ENCODE measurements at places on chromosomes 13 and 19. TPM values are rescaled to one million over a fixed set of nuclear protein-coding genes. Genes with fewer than 3 reads are reported as not detected.
A peak's percentile ranks its signal among the peaks of the same experiment; 100 is the strongest.

GRCh38 chr13:46679369-46680120 is 117.4 kb downstream of the ESD start:
- DNase-seq: peak; percentile 69

- DNase-seq: peak; percentile 39
Measured at GRCh38 chr13:86020351-86021002, 221.3 kb upstream of the SLITRK6 start.

DNA sequence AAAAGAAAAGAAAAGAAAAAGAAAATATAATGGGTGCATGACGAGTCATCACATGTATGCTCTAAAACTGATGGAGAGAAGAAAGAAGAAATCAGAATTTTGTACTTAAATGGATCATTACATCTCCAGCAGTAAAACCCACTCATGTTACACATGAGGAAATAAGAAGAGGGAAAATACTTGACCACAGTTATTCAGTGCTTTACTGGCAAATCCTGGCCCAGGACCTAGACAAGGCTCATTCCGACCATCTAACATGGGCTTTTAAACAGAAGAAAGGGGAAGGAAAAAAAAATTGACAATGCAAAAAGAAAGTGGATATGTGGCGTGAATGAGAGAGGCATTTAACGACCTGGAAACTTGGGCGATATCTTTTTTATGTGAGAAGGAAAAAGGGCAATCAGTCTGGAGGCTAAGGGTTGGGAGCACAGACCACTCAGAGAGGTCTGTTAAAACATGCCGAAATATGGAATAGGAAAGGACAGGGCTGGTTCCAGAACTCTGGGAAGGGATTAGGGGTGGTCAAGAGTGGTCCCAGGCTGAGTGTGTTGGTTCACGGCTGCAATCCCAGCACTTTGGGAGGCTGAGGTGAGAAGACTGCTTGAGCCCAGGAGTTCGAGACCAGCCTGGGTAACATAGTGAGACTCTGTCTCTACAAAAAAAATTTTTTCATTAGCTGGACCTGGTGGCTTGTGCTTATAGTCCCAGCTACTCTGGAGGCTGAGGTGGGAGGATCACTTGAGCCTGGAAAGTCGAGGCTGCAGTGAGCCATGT is 1.6 kb downstream of the SIGLECL1 start:
- no peak for DNase-seq

- peak; percentile 59 for DNase-seq
Measured at GRCh38 chr19:56108447-56109195, 12.5 kb downstream of the ZNF787 start.

- no peak for DNase-seq
Measured at GRCh38 chr13:110342474-110342873, 35.4 kb downstream of the COL4A2 start.

DNA sequence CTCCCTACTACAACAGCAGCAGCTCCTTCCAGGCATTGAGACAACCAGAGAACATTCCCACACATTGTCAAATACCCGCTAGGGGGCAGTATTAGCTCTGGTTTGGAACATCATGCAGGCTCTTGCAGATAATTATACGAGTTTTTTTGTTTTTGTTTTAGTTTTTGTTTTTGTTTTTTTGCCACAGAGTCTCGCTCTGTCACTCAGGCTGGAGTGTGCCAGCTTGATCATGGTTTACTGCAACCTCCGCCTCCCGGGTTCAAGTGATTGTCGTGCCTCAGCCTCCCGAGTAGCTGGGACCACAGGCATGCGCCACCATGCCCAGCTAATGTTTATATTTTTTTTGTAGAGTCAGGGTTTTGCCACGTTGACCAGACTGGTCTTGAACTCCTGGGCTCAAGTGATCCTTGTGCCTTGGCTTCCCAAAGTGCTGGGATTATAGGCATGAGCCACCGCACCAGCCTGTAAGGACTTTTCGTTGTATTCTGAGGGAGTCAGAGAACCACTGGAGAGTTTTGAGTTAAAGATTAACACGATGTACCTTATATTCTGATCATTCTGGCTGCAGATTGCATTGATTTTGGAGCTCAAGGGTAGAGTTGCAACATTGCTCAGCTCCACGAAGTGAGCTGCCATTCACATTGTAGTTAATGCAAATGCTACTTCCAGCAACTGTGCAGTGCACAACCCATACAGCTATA is 41.7 kb upstream of the CEACAM20 start:
- peak; percentile 91 for DNase-seq

- no peak for DNase-seq
Measured at GRCh38 chr19:2236064-2236313, 140 bp downstream of the PLEKHJ1 start.

DNA sequence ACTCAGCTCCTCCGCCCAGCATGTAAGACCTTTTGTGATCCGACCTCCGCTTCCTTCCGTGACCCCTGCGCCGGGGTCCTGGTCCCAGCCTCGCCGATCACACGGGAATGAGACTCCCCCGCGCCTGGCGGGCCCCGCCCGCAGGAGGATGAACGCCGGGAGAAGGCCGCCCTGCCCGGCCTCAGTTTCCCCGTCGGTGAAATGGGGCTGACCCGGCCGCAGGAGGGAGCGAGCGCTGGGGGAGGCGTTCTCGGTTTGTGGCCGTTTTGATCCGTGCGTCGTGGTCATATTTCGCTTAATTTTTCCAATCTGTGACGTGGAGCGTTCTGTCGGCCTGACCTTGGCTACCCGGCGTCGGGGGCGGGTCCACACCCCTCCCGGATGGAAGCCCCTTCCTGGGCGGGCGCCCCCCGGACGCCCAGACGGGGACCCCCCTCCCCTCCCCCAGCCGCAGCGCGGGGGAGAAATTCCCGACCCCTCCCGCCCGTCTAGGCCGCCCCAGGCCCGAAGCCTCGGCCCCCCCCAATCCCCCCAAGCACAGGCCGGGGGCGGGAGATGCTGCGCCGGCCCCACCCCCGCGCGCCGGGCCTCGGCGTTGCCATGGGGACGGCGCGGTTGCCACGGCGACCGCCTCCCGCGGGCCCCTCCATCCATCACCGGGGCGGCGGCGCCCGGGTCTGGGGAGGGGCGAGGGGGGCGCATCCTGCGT is 11.1 kb downstream of the PALM start:
- no peak for DNase-seq

GRCh38 chr13:43572656-43573360 is 214.0 kb downstream of the ENOX1 start:
- DNase-seq: peak; percentile 21

Gene TJP3
- not detected for total RNA-seq

Gene CBY2
- total RNA-seq: not detected

Gene TEX29
- not detected for total RNA-seq

Gene PNMA8C
- not detected for total RNA-seq

Gene LIM2
- not detected for total RNA-seq

Gene ZNF534
- total RNA-seq: not detected

Gene ZNF177
- total RNA-seq: 1.1 TPM

Data from fibroblast of the aortic adventitia (primary cell).